ENCODE measurements at places on chromosomes 11 and 22. TPM values are rescaled to one million over a fixed set of nuclear protein-coding genes. Genes with fewer than 3 reads are reported as not detected.

GRCh38 chr11:102552447-102553194, 22.1 kb upstream of the MMP7 start:
- no peak for DNase-seq

DNA sequence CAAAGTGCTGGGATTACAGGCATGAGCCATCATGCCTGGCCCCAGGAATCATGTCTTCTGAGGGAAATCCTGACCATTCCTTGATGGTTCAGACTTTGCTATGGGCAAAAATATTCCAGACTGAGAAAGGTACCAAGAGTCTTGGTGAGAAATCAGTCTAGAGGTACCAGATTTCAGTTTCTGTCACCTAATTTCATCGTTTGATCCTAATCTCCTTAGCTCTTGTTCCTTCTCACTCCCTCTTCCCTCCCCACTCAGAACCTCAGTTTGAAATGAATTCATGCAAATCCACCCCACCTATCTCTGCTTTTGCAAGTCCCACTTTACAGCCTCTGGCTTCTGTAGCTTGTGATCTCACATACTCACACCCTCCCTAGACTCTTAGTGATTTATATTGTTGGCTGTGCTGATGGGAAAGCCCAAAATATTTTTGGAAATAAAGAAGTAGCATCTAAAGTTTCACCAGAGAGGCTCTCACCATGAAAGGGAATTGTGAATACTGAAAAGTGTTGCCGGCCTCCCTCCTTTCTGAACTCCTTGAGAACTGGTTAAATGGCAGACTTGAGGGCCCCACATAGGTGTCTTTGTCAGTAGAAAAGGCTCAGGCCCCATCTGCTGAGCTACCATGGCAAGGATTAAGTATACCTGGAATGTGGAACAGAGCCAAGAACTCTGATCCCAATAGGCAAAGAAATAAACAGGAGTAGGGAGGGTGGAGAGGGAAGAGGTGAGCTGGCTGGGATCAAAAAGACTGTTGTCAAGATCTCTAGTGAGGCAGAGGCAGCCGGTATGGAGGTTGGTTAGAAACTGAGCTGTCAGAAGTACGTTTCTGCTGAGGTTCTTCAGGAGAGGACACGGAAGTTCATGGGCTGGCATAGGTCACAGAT, 190.5 kb upstream of the MTMR2 start:
- DNase-seq = no peak

- no peak for DNase-seq
Measured at GRCh38 chr11:113497066-113497910, 22.1 kb upstream of the DRD2 start.

DNA sequence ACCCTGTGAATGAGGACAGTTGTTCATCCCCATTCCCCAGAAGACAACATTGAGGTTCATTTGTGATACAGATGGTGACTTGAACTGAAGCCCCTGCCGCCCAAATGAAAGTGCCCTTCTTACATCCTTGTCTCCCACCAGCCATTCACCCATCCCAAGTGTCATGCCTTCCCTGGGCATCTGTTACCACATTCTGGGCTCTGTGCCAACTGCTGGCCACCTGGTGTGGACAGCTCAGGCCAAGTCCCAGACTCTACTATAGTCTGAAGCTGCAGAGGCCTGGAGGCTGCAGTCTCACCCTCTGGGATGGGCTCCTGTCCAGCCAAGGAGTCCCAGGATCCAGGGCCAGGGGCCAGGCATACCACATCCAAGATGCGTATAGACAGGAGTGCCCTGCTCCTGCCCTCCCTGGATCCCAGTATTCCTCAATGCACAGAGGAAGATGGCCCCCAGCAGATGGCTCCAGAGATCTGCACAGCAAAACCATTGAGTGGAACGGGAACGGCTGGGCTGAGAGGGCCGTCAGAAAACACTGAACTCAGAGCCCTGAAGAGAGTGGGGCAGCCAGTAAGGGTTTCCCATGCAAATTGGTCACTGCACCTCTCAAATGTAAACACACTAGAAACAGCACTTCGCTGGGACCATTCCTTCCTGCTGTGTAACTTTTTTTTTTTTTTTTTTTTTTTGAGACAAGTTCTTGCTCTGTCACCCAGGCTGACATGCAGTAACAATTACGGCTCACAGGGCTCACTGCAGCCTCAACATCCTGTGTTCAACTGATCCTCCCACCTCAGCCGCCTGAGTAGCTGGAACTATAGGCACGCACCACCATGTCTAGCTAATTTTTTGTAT, 22.8 kb downstream of the ARRB1 start:
- DNase-seq = peak; percentile 68

- no peak for DNase-seq
Measured at GRCh38 chr11:79046366-79046765, 394.5 kb downstream of the TENM4 start.

- no peak for DNase-seq
Measured at GRCh38 chr11:84648471-84648870, 978.7 kb downstream of the DLG2 start.

The OR51B2 gene
- total RNA-seq = not detected

The DEUP1 gene
- total RNA-seq = not detected

The TTC28 gene
- 23.0 TPM for total RNA-seq

Measured in heart left ventricle (tissue), 16 donors.